Kidney epithelial cell (primary cell): ENCODE measurements at places on chromosomes 16 and 17. TPM values are rescaled to one million over a fixed set of nuclear protein-coding genes. Genes with fewer than 3 reads are reported as not detected.

DNA sequence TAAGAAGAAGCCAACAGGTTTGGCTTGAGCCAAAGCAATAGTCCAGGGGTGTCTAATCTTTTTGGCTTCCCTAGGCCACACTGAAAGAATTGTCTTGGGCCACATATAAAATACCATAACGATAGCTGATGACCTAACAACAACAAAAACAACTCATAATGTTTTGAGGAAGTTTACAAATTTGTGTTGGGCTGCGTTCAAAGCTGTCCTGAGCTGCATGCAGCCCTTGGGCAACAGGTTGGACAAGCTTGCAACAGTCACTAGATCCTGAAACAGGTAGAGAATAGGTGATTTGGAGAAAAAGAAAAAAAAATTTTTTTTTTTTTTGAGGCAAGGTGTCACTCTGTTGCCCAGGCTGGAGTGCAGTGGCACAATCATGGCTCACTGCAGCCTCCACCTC, 4.5 kb downstream of the CRYBA1 start:
- no peak for DNase-seq

GRCh38 chr17:15973016-15973415, 26.5 kb downstream of the ZSWIM7 start:
- DNase-seq = no peak

GRCh38 chr16:397736-398332, 835 bp downstream of the NME4 start:
- no peak for DNase-seq

DNA sequence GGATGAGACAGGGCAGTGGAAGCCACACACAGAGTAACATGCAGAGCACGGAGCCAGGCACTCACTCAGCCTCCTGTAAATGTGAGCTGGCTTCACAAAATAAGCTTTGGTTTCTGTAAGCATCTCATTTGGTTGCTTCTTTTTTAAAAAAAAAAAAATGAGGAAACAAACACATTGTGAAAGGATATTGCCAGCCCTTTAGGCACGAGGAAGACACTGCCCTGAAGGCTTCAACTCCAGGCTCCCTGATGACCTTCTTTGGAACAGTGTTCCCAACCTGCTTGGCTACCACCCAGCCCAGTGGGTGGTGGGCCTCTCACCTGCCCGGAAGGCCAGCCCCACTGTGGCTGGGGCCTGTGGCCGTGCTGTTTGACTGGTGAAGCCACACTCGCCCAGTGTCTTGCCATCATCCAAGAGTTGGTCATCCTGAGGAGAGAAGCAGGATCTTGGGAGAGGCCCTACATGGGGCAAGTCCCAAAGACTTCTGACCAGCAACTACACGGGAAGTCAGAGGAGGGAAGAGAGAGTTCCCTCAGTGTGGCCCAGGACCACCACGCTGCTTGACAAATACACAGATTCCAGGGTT, 1.9 kb downstream of the ELOB start:
- no peak for DNase-seq

Gene SLC2A4
- 0.38 and 1.1 TPM in 2 replicates for total RNA-seq
